ENCODE measurements at places on chromosomes 6 and 20.

- no peak for DNase-seq
Measured at GRCh38 chr20:33753763-33754162, 22.0 kb downstream of the ZNF341 start.

GRCh38 chr20:48711696-48712464, 115.9 kb downstream of the PREX1 start:
- no peak for DNase-seq

GRCh38 chr20:58294497-58295455, 14.7 kb upstream of the RAB22A start:
- no peak for DNase-seq

- DNase-seq, result no peak
Measured at GRCh38 chr6:170159022-170159965, 131.6 kb downstream of the DLL1 start.

GRCh38 chr20:59469267-59470252, 134.8 kb upstream of the PHACTR3 start:
- no peak for DNase-seq

All from hematopoietic multipotent progenitor cell treated with erythropoietin and hydrocortisone succinate and interleukin-3 and kit ligand, for 17 days (in vitro differentiated cells).